Activated CD8-positive, alpha-beta memory T cell treated with anti-CD3 and anti-CD28 coated beads for 48 hours (primary cell): ENCODE measurements at places on chromosomes 4 and X.

DNA sequence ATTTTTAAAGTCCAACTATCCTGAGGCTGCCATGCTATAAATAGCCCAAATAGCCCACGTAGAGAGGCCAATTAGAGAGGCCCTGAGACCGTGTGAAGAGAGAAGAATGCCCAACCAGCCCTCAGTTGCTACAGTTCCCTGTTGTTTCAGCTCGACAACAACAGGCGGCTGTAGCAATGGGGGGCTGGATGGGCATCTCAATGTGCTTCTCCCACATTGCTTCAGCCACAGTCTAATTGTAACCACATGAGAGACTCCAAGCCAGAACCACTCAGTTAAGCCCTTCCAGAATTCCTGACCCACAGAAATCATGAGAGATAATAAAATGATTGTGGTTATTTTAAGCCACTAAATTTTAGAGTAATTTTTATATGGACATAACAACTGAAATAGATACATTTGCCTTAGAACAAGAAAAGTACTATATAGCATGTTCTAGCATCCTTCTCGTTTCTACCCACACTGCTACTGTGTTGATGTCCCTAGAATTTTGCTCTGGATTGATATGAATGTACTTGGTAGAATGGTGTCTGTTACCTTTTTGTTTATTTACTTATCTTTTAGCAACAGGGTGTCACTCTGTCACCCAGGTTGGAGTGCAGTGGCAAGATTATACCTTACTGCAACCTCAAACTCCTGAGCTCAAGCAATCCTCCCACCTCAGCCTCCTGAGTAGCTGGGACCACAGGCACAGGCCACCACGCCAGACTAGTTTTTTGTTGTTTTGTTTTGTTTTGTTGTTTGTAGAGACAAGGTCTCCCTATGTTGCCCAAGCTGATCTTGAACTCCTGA, 436.4 kb downstream of the BCOR start:
- no peak for DNase-seq

DNA sequence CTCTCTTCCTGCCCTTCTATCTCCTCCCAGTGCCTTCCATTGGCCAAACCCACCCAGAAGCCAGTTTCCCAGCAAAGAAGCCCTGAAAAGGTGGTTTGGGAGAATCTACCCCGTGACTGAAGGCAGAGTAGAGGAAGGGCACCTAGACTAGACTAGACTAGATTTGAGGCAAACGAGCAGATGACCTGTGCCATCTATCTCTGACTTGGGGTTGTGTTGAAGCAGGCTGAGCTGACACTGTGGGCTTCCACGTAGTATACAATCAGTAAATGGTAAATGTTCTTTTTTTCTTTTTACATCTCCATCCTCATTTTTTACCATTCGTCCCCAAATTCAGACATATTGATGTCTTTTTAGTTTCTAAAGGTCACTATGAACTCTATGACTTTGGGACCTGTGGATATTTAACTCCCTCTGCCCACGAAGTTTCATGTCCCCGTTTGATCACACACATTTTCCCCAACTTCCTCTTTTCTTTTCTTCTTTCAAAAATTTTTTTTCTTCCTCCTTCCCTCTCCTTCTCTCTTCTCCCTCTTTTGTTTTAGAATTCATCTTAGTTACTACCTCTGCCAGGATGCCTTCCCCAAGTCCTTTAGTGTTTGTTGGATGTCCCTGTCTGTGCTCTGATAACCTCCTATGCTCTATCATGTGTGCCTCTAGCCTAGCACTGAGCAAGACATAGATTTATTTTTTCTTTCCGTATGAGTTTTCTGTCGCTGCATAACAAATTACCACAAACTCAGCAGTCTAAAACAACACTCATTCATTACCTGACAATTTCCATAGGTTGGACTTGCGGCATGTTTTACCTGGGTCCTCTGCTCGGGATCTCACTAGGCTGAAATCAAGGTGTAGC, 6.2 kb upstream of the AFF1 start:
- no peak for DNase-seq

DNA sequence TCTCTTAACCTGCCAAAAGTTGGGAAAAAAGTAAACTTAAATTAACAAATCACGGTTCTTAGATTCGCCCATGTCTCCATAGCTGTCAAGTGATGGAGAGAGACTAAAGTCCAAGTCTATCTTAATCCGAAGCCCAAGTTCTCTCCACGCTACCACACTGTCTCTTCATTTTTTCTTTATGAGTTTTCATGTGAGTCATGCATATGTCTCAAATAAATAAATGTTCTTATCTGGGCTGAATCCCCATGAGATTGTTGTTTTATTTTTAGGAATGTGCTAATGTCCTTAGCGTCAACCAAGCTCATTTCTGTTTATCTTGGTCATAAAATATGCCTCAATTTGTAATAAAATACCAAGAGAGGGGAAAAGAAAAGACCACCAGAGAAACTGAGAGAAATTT, 169.3 kb downstream of the RCHY1 start:
- DNase-seq, result no peak

DNA sequence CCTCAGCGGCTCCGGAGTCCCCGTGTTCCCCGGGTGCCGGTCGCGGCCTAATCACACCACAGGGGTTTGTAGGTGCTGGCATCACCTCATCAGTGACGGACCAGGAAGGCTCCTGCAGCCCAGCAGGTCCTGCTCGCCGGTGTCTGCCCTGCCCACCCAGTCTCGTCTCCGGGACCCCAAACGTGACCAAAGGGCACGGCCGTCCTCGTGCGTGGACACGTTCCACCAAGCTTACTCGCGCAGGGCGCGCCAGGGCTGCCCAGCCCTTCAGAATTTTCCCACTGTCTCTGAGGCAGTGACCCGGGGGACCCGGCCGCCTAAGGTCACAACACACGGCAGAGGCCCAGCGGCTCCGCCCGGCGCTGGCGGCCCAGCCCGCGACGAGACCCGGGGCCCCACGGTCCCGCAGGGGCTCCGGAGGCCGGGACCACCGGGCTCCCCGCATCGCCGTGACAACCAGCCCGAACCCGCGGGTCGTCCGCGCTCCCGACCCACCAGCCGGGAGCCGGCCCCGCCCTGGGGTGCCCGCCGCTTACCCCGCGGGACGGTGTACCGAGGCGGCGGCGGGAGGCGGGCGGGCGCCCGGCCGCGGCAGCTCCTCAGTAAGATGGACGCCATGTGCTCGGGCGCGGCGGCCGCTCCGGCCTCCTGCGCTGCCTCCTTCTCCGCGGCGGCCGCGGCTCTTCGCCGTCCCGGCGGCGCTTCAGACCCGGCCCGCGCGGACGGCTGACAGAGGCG, 454 bp downstream of the LETM1 start:
- no peak for DNase-seq

GRCh38 chr4:114688059-114688458, 89.5 kb downstream of the UGT8 start:
- DNase-seq, result no peak

- DNase-seq, result no peak
Measured at GRCh38 chr4:145319751-145320150, 139.4 kb upstream of the OTUD4 start.

DNA sequence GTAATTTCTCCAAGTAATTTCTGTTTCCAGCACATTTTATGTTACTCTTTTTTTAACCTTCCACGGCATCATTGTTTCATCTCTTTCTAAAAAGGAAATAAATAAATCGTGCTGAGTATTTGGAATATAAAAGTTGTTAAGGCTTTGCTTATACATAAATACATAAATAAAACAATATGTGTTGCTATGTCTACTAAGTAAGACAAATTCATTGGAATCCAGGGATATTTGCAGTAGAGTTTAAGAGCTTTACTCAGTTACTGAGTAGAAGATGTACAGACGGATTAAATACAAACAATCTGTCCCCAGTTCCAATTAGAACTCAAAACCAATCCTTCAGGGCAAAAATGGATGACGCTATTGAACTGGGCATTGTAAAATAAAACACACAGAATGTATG, 1.4 kb downstream of the ARHGAP24 start:
- no peak for DNase-seq

- no peak for DNase-seq
Measured at GRCh38 chrX:132394591-132394990, 94.2 kb downstream of the MBNL3 start.

- no peak for DNase-seq
Measured at GRCh38 chr4:43374216-43374751, 481.8 kb downstream of the GRXCR1 start.

DNA sequence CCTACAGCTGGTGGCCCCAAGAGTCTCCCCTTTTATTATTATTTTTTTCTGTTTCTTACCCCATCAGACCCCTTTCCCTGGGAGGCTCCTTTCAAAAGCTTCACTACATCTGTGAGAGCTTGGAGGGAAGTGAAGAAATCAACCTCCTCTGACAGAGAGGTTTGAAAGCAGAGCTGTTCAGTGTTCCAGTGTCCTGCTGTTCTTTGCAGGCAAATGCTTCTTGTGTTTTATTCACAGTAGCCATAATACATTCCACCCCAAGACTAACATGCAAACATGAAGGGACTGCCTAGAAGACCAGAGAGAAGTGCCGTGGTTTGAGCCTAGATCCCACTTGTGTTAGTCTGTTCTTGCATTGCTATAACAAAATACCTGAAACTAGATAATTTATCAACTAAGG, 192.1 kb downstream of the PTTG2 start:
- DNase-seq, result no peak

DNA sequence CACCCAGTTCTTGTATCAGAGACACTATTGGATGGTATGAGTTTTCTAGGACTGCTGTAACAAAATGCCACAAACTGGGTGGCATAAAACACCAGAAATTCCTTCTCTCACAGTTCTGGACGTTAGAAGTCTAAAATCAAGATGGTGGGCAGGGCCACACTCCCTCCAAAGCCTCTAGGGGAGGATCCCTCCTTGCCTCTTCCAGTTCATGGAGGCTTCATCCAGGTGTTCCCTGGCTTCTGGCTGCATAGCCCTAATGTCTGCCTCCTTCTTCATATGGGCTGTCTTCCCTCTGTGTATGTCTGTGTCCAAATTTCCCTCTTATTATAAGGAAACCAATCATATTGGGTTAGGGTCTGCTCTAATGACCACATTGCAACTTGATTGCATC, 38.4 kb upstream of the RASL11B start:
- no peak for DNase-seq

DNA sequence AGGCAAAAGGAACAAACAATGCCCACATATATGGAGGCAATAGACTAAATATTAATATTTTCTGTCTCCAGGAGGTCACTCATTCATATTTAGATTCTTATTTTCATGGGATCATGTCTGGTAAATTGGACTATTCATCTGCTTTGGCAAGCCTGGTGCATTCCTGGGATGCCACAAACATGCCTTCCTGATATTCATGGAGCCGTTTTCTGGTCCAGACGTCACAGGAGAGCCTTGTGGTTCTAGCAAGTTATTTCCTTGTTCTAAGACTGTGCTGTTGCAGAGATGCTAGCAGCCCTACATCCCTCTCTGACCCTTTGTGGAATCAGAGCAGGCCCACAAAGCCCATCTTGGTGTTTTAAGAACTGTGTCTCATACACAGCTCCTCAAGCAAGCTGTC, 16.1 kb upstream of the EXOSC9 start:
- DNase-seq, result no peak

DNA sequence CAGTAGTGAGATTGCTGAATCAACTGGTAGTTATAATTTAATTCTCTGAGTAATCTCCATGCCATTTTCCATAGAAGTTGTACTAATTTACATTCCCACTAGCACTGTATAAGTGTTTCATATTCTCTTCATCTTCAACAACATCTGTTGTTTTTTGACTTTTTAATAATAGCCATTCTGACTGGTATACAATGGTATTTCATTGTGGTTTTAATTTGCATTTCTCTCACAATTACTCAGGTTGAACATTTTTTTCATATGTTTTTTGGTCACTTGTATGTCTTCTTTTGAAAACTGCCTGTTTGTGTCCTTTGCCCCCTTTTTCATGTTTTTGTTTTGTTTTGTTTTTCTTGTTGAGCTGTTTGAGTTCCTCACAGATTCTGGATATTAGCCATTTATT, 880.2 kb downstream of the RAPGEF2 start:
- DNase-seq, result no peak

- DNase-seq, result no peak
Measured at GRCh38 chrX:15916704-15917084, 62.1 kb upstream of the AP1S2 start.

GRCh38 chrX:46865281-46865680, 28.4 kb downstream of the RP2 start:
- DNase-seq, result no peak

- DNase-seq, result no peak
Measured at GRCh38 chr4:83830138-83830888, 294.4 kb downstream of the GPAT3 start.

DNA sequence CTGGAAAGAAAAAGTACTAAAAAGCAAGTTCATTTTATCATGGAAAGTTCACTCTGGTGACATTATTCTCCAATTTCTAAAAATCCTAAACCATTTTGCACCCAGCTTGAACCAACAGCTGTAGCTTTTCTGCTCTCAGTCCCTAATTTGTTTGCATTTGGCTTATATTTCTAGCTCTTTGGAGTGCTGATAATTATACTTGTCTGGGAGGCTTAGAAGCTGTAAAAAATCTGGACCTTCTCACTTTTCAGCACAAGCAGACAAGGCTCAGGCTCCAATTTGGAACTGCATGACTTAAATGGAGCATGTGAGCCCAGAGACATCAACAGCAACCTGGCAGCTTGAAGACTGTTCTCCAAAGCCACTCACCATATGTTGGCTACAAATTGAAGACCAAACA, 170.9 kb upstream of the PCDH18 start:
- no peak for DNase-seq

DNA sequence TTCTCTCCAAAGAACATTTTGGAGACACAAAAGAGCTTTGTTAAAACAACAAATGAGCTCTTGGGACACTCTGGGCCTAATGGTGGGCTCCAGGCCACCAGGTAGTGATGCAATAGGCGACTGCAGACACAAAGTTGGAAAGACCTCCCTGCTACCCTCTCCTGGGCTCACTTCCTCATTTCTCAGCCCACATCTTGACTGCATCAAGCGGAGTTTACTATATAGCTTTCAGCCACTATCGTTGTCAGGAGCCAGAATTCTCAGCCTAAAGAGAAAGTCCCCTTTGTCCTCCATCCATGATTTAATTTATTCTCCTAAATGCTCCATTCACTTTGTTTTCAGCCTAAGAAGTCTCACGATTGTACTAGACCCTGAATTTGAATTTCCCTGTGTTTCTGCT, 114.9 kb downstream of the EFHC2 start:
- DNase-seq, result no peak

GRCh38 chr4:86942185-86942666, 7.4 kb downstream of the AFF1 start:
- no peak for DNase-seq

- DNase-seq, result no peak
Measured at GRCh38 chr4:2820216-2820982, 23.2 kb upstream of the ADD1 start.
